ENCODE measurements at places on chromosomes 5 and 9.

GRCh38 chr9:94140418-94140780 is 56.1 kb downstream of the PTPDC1 start:
- no peak for DNase-seq

- no peak for DNase-seq
Measured at GRCh38 chr9:9817176-9817575, 795.6 kb downstream of the PTPRD start.

GRCh38 chr9:33158843-33159776 is 8.0 kb downstream of the B4GALT1 start:
- DNase-seq = no peak

GRCh38 chr5:145681686-145682085 is 153.5 kb downstream of the PRELID2 start:
- no peak for DNase-seq

DNA sequence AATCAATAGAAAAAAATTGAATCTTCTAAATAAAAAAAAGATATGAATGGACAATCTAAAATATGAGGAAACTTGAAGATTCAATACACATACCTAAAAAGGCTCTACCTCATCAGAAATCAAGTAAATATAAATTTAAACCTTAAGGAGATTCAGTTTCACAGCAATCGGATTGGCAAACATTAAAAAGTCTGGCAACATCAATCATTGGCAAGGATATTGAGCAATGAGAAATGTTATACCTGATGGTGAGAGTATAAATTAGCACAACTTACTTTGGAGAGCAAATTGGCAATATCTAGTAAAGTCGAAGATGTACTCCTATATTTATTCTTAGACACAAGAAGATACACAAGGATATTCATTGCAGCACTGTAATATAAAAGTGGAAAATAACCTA is 274.3 kb upstream of the EFNA5 start:
- no peak for DNase-seq

DNA sequence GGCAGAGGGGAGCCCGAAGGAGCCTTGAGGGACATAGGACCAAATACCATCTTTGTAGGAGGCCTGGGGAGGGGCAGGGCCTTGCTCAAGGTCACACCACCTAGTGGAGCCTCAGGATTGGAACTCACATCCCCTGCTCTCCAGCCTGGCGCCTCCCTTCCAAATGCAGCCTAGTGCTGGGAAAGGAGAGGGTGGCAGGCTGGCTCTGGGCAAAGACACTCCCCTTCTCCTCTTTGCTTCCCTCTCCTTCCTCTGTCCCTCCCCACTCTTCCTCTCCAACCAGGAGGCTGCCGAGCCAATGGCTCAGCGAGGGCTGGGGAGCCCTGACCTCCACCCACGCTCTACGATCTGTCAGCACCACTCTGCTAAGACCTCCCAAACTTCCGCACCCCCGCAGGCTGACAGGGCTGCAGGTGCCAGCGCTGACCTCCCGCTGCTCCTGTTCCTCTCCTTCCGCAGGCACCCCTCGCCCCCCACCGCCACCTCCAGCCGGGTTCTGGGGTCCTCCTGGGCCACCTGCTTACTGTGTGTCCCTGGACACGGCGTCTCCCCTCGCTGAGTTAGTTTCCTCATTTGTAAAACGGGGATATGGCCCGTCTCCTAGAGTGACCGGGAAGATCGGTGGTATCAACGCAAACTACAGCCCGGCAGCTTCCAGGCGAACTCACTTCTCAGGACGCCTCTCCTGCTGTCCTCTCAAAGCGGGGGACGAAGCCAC is 52.9 kb downstream of the C9orf50 start:
- DNase-seq = no peak

- DNase-seq = no peak
Measured at GRCh38 chr5:115594128-115595047, 7.9 kb downstream of the TICAM2 start.

DNA sequence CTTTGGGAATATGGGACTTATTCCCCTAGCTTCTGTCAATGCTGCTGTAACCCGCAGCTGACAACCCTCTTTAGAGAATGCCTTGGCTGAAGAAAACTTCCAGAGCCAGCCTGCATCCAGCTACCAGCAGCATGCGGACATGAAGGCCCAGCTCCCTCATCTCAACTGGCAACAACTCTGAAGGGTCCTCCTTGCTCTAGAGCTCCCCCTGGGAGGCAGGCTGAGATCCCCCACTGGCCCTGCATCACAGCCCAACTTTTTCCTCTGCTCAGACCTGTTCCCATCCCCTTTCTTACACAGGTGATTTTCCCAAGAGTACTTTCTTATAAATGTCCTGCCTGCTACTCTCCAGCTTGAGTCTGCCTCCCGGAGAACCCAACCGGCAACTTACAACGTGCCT is 18.7 kb upstream of the WNT8A start:
- no peak for DNase-seq

DNA sequence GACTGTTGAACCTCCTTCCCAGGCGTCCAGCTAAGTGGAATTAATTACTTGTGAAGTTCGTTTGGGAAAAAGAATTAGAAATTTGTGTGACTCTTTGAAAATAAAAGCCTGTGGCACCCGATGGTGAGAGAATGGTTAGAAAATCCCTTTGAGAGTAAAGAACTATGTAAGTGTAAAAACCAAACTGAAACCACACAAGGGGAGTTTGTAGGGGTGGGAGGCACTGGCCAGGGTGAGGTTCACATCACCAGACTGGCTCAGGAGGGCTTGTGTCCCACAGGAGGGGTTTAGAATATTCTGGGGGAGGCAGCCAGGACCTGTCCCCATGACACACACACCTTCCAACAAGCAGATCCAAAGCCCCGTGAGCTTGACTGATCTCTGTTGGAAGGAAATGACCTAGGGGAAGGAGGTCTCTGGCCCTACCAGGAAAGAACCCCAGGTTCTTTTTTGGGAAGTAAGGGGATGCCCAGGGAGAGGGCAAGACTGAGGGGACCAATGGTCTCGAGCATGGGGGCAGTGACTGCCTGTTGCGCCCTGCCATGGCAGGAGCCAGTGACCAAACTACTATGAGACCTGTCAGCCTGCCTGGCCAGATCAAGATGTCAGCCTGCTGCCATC is 4.3 kb downstream of the SPATA24 start:
- no peak for DNase-seq

- DNase-seq = no peak
Measured at GRCh38 chr9:12464910-12465512, 228.2 kb upstream of the TYRP1 start.

GRCh38 chr9:123039617-123040219 is 6.3 kb downstream of the GPR21 start:
- no peak for DNase-seq

GRCh38 chr5:1963358-1963757 is 80.6 kb upstream of the IRX4 start:
- DNase-seq = no peak

DNA sequence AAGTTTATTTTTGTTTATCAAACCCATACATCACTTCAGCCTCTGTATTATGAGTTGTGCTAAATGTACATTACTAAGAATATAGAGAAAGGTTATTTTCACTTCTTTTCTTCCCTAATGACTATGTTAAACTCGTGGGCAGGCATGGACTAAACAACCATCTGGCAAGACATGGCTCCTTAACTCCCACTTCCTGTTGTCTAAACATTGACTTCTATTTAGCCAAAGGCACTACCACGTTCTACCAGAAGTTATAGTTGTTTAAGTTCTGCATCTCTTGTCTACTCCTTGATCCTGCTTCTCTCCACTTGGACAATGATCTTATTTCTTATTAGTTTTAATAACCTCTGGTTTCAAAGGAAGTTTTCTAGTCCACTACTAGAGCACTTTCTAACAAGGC is 136.1 kb downstream of the MACIR start:
- no peak for DNase-seq

DNA sequence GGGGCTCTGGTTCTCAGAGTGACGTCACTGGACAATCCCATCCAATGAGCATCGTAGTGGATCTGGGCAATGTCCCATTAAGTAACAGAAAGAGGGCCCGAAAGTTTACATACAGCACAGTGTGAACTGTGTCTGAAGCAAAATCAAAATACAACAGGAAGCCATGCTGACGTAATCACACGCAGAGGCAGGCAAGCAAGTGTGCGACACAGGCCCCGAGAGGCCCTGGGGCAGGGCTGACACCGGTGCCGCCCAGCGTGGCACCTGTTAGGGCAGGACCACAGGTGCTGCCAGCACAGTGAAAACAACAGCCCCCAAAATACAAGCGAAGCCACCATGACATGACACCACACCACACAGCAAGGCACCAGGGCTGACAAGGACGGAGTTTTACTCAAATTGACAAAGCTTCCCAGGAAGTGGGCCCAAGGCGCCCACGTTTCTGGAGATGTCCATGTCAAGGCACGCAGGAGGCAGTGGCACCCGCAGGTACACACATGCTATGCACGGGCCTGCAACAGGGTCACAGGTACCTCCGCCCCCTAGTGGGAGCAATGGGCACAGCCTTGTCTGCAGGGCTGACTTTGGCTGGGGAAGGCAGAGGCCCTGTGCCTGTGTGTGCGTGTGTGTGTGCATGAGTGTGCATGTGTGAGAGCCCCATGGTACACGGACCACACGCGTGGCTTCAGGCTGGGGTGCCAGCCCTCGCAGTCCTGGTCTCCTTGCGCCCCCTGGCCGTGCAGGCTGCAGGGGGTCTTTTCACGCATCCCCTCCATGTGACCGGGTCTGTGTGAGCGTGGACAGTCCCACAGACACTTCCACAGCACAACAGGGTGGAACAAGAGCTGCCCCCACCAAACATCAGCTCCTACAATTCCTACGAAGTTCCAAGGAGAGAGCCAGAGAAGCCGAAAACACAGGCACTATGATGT is 19.6 kb downstream of the QSOX2 start:
- DNase-seq = peak; percentile 75

DNA sequence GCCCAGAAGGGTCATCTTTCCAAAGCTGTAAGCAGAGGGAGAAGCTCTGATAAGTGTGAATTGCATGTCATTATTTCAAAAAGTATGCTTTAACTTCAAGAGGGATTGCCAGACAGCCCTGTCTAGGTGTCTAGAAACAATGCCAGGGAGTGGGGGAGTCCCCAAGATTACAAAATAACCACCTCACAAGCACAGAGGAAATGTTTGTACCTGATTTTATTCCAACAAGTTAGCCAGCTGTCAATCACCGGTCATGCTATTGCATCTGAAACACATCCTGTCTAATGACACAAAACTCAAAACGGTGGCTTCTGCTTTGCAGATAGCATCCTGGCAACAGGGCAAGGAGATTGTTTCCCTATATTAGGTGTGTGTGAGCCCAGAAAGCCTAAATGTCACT is 154.2 kb upstream of the WWC1 start:
- no peak for DNase-seq

DNA sequence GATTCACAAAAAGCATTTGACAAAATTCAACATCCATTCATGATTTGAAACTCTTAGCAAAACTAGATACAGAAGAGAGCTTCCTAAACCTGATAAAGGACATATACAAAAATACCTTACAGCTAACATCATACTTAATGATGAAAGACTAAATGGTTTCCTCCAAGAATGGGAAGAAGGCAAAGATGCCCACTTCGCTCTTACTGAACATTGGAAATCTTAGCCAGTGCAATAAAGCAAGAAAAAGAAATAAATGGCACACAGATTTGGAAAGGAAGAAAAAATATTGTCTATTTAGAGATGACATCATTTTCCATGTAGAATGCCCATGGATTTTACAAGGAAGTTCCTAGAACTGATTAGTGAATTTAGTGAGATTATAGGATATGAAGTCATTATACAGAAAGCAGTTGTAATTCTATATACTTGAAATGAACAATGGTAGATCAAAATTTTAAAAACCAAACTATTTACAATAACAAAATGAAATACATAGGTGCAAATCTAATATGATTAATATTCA is 64.4 kb downstream of the NAA35 start:
- no peak for DNase-seq

DNA sequence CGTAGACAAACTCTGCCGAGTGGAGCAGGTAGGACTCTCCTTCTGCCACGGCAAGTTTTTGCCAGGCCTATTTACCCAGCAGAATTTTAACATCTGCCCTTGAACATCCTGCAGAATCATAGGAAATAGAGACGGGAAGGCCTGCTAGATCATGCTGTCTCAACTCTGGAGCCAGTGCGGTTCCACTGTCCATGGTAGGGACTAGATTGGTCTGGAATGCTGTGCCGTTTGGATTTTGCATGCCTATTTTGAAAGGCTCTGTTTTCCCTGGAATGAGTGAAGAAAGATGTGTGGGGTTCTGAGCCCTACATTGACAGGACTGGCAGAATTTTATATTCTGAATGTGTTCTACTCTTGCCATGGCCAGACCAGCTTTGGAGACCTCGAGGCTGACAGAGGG is 33.6 kb upstream of the CFAP157 start:
- no peak for DNase-seq
